Thymus (tissue), 14 donors: ENCODE measurements at places on chromosomes 3 and 15. TPM values are rescaled to one million over a fixed set of nuclear protein-coding genes. Genes with fewer than 3 reads are reported as not detected.
A peak's percentile ranks its signal among the peaks of the same experiment; 100 is the strongest.

Gene GHSR
- total RNA-seq, result not detected

Gene PLSCR4
- total RNA-seq, result 4.1 TPM

Gene NOX5
- total RNA-seq, result 0.19 TPM

Gene CGNL1
- 5.9 TPM for total RNA-seq

Gene LRRC2
- total RNA-seq, result 2.5 TPM

GRCh38 chr3:134623615-134624245, 27.1 kb downstream of the KY start:
- H3K36me3 ChIP-seq, result no peaks in the 10 kb centered on the region
- H3K27me3 ChIP-seq, result no peaks in the 10 kb centered on the region
- no peak overlapping the region for H3K4me3 ChIP-seq
- no peak overlapping the region for H3K27ac ChIP-seq

GRCh38 chr3:157043771-157044170, 116.2 kb downstream of the CCNL1 start:
- no peak overlapping the region for H3K27ac ChIP-seq
- no peak overlapping the region for H3K4me3 ChIP-seq
- H3K27me3 ChIP-seq, result no peaks in the 10 kb centered on the region
- no peak for DNase-seq
- no peaks in the 10 kb centered on the region for H3K36me3 ChIP-seq
- H3K4me1 ChIP-seq, result no peaks in the 10 kb centered on the region

DNA sequence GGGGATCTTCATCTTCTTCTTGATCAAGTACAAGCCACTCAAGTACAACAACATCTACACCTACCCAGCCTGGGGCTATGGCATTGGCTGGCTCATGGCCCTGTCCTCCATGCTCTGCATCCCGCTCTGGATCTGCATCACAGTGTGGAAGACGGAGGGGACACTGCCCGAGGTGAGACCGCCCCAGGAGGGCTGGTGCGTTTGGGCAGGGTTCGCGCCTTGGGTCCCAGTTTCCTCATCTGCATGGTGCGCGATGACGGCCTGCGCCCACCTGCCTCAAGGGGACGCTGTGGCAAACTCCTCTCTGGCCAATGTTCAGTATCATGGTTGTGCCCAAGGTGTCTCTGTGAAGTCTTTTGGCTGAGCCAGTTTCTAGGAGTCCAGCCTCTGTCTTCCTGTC, 57.5 kb upstream of the SLC6A1 start:
- H3K4me1 ChIP-seq, result no peaks in the 10 kb centered on the region
- no peaks in the 10 kb centered on the region for H3K36me3 ChIP-seq
- H3K27me3 ChIP-seq, result no peaks in the 10 kb centered on the region
- no peak overlapping the region for H3K4me3 ChIP-seq
- no peak overlapping the region for H3K27ac ChIP-seq

DNA sequence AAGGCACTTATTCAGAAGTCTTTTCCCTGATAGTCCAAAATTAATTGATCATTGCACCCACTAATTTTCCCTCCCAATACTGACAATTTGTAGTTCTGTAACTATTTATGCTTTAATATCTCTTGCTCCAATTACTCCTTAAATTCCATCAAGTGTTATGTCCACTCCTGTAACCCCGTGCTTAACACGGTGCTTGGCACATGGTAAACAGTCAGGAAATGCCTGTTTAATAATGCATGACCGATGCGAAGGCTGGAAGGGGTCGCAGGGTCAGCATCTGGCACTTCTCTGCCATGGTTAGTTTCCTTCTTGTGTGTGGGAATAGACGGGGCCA, 553 bp upstream of the SEC22A start:
- peak overlapping the region; percentile 89 for H3K27ac ChIP-seq
- DNase-seq, result no peak
- H3K4me1 ChIP-seq, result peaks cover 8% of the 10 kb centered on the region
- no peaks in the 10 kb centered on the region for H3K27me3 ChIP-seq
- peak overlapping the region; percentile 87 for H3K4me3 ChIP-seq
- peaks cover 2% of the 10 kb centered on the region for H3K36me3 ChIP-seq

DNA sequence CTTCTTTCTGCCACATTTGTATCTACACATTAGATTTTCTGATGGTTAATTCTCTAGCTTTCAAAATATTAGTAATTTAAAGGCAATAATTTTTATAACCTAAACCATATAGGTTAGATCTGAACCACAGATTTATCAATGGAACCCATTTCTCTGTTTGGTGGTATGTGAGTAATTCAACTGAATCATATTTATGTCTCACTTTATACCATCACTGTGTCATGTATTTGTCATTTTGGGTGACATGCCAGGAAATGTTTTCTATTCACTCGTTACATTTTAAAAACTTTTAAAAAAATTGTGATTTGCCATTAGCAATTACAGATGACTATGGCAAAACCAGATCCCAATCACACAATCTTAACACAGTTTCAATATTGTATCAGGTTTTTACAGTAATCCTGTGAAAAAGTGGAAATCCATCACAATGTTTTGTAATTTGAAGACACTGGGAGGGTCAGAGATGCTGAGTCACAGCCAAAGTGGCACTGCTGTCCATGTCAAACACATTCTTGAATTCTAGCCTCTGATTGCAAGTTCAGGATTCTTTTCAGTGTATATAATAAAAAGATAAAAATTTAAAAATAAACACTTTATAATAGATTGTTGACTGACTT, 356.0 kb upstream of the RBMS3 start:
- H3K4me1 ChIP-seq, result no peaks in the 10 kb centered on the region
- H3K27me3 ChIP-seq, result no peaks in the 10 kb centered on the region
- H3K4me3 ChIP-seq, result no peak overlapping the region
- H3K27ac ChIP-seq, result no peak overlapping the region

DNA sequence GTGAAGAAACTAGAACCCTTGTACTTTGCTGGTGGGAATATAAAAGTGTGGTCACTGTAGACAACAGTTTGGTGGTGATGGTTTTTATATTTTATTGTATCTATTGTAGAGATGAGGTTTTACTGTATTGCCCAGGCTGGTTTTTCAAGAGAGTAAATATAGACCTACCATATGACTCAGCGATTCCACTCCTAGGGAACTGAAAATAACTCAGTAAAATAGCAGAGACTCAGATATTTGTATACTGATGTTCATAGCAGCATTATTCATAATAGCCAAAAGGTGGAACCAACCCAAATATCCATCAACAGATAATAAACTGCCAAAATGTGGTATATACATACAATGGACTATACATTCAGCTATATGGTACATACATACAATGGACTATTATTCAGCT, 68.8 kb upstream of the IL12A start:
- no peak overlapping the region for H3K27ac ChIP-seq
- no peaks in the 10 kb centered on the region for H3K4me1 ChIP-seq
- no peak for DNase-seq
- H3K4me3 ChIP-seq, result no peak overlapping the region
- H3K27me3 ChIP-seq, result no peaks in the 10 kb centered on the region
- H3K36me3 ChIP-seq, result no peaks in the 10 kb centered on the region

DNA sequence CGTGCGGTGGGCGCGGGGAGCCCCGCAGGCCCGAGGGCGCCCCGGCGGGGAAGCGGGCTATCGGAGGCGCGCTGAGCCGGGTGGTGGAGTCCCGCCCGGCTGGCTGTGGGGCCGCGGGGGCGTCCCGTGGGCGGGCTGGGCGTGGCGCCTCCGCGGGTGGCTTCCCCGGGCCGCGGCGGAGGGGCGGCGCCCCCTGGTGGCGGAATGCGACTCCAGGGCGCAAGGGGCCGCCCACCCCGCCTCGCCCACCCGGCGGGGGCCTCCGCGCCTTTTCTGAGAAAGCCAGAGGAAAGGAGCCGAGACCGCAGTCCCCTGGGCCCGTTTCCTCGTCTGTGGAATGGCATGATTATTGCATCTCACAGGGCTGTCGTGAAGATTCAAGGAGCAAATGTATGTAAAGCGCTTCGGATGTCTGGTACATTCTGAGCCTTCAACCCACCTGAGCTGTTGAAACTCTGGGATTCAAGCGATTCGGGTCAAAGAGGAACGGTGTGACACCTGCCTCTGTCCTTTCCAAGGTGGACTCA, 31.9 kb upstream of the RAB6B start:
- H3K4me3 ChIP-seq, result peak overlapping the region; percentile 24
- no peaks in the 10 kb centered on the region for H3K27me3 ChIP-seq
- peak; percentile 84 for DNase-seq
- H3K4me1 ChIP-seq, result peaks cover 13% of the 10 kb centered on the region
- no peaks in the 10 kb centered on the region for H3K36me3 ChIP-seq

- H3K27me3 ChIP-seq, result no peaks in the 10 kb centered on the region
- no peak for DNase-seq
- peak overlapping the region; percentile 32 for H3K27ac ChIP-seq
- peak overlapping the region; percentile 70 for H3K4me3 ChIP-seq
- H3K4me1 ChIP-seq, result peaks cover 7% of the 10 kb centered on the region
These were observed 567 bp downstream of the TICRR start for GRCh38 chr15:89575656-89576416.

DNA sequence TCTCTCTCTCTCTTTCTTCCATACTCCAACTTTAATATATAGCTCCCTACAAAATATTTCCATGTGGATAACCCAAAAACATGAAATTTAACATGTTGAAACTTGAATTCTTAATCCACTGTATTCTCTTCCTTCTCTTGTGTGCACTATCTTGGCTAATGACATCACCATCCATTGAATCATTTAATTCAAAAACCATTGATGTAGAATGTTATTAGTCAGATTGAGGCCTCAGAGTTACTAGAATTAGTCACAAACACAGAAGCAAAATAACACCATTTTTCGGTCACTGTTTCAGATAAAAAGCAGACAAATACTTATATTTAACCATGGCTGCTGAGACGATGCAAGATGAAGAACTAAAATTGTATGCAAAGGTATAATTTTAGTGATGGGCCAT, 256.9 kb upstream of the LRRC3B start:
- H3K4me3 ChIP-seq, result no peak overlapping the region
- no peak overlapping the region for H3K27ac ChIP-seq
- DNase-seq, result no peak
- H3K27me3 ChIP-seq, result no peaks in the 10 kb centered on the region
- H3K4me1 ChIP-seq, result no peaks in the 10 kb centered on the region

GRCh38 chr3:193049935-193050334, 132.3 kb upstream of the MB21D2 start:
- H3K36me3 ChIP-seq, result no peaks in the 10 kb centered on the region
- H3K4me1 ChIP-seq, result no peaks in the 10 kb centered on the region
- no peak for DNase-seq
- H3K4me3 ChIP-seq, result no peak overlapping the region
- H3K27ac ChIP-seq, result no peak overlapping the region

- peak; percentile 9 for DNase-seq
- H3K27ac ChIP-seq, result no peak overlapping the region
- no peaks in the 10 kb centered on the region for H3K4me1 ChIP-seq
- H3K36me3 ChIP-seq, result no peaks in the 10 kb centered on the region
- no peaks in the 10 kb centered on the region for H3K27me3 ChIP-seq
These were observed 1038.5 kb upstream of the NR2F2 start for GRCh38 chr15:95291898-95292472.

GRCh38 chr3:141556034-141556433, 69.2 kb downstream of the RASA2 start:
- H3K36me3 ChIP-seq, result peaks cover 28% of the 10 kb centered on the region
- DNase-seq, result no peak
- no peaks in the 10 kb centered on the region for H3K27me3 ChIP-seq

GRCh38 chr3:194195611-194196010, 59.7 kb downstream of the HES1 start:
- H3K4me1 ChIP-seq, result peaks cover 15% of the 10 kb centered on the region
- no peak overlapping the region for H3K4me3 ChIP-seq
- H3K36me3 ChIP-seq, result no peaks in the 10 kb centered on the region
- H3K27ac ChIP-seq, result no peak overlapping the region
- DNase-seq, result no peak

- H3K36me3 ChIP-seq, result no peaks in the 10 kb centered on the region
- no peak overlapping the region for H3K4me3 ChIP-seq
- H3K27ac ChIP-seq, result no peak overlapping the region
- peaks cover 13% of the 10 kb centered on the region for H3K4me1 ChIP-seq
- DNase-seq, result peak; percentile 33
These were observed 210.5 kb upstream of the TLE3 start for GRCh38 chr15:70308011-70308734.
